ENCODE measurements at places on chromosomes 3 and 15.

GRCh38 chr3:34724916-34725499 lies 914.3 kb upstream of the ARPP21 start:
- no peak for DNase-seq

GRCh38 chr15:41932511-41933289 lies 38.8 kb upstream of the SPTBN5 start:
- DNase-seq: no peak

DNA sequence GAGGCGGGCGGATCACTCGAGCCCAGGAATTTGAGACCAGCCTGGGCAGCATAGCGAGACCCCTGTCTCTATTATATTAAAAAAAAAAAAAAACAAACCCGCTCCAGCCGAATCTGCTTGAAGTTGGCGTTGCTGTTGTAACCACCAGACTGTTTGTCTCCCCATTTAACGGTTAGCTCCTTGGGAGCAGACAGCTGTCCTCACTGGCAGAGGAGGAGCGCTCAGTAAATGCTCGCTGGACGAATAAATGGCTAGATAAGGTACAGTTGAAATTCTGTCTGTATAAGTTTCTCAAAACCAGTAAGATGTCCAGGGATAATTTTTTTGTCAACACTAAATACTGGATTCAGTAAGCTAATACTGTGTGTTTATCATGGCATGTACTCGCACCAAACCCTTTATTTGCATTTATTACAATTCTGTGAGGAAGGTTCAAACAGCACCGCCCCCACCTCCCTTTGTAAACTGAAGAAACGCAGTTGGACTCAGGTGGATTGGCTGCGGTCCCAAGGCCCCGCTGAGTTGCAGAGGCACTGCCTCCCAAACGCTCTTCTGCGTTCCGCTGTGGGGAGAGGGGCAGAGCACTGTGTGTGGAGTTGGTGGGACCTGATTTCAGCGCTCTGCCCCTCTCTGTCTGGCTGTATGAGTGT lies 1.1 kb downstream of the RCCD1 start:
- no peak for DNase-seq

- no peak for DNase-seq
Observed at GRCh38 chr3:50592568-50592967, 19.0 kb downstream of the CISH start.

GRCh38 chr3:106341586-106342162 lies 472.9 kb upstream of the CBLB start:
- no peak for DNase-seq

DNA sequence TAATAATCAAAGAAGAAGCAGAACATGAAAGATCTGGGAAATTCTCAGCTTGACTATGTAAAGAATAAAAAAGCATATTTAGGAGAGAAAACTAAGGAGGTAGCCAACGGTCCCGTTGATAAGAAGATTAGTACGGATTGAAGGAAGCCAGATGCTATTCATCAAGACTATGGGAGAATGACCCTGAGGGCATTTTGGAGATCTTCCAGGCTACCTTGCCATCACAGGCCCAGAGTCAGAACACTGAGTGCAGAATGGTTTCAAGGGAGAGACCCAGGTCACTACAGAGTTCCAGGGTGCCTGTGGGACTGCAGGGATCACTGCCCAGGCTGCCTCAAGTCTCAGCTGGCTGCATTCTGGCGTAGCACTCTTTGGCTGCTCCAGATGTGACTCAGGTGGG lies 752.9 kb upstream of the ARPP21 start:
- DNase-seq: no peak

- no peak for DNase-seq
Observed at GRCh38 chr15:66591322-66591862, 25.6 kb upstream of the LCTL start.

- DNase-seq: no peak
Observed at GRCh38 chr3:147906285-147906684, 497.1 kb downstream of the ZIC1 start.

- no peak for DNase-seq
Observed at GRCh38 chr3:194137008-194137505, 1.1 kb downstream of the HES1 start.

- DNase-seq: no peak
Observed at GRCh38 chr15:66679657-66680108, 22.4 kb upstream of the SMAD6 start.

DNA sequence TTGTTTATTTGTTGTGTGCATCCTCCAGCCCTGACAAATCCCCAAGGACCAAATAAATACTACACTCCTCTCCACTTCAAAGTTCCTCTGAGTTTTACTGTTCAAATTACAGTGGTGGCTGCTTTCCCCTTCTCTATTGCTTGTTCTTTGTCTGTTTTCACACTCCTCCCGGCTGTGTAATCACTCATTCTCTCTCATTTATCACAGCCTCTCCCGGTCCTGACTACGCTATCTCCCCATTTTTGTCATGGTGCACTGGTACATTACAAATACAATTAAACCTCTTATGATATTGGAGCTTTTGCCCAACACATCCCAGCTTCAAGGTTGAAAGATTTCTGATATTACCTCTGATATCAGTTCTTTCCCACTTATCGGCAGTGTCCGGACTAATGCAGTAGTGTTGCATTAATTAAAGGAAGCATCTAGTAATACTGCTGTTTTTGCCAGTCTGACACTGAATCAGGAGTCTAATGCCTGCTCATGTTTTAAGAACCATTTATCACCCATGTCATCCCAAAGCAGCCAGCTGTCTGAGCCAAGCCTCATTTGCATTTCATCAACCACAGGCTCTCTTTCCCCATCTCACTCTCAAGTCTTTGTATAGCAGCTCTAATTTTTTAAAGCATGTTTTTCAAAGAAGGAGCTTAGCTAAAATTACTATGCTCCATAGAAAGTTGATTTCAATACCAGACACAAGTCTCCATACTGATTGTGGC lies 740.5 kb downstream of the ROBO2 start:
- no peak for DNase-seq

GRCh38 chr3:58332575-58333188 lies at the start of gene PXK:
Gene PXK (plus strand): TSS chr3:58332892. CDS start chr3:58332989, 97 bp downstream.
- DNase-seq: peak; percentile 60

DNA sequence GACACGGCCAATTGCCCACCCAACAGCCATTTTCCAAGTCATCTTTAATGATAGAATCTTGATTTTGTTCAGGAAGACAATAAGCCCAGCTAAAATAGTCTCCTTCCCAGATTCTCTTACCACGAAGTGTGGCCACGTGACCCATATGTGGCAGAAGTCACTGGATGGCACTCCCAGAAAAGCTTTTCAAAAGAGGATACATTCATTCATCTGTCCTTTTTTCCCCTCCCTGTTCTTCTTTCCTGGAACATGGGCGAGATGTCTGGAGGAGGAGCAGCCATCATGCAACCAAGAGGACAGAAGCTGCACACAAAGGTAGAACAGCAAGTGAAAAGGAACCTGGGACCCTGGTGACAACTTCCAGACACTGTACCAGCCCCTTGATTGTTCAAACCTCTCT lies 174.7 kb downstream of the UACA start:
- DNase-seq: no peak

DNA sequence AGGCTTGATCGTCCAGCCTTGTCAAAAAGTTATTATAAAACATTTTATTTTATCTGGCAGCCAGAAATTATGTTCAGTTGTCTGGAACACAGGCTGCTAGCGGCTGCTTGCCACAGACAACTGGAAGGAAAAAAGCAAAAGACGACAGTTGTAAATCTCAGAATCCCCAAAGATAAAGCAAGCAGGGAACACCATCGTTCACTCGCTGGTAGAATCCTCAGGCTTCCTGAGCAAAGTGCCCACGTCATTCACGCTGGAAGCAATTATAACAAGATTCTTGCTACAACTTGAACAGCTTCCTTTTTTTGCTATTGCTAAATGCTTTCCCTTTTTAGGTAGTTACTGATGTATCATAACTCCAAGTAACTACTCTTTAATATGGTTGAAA lies 33.6 kb downstream of the ADAMTS17 start:
- no peak for DNase-seq

GRCh38 chr3:14467814-14468620 lies 65.6 kb downstream of the SLC6A6 start:
- DNase-seq: peak; percentile 7

- no peak for DNase-seq
Observed at GRCh38 chr3:32110233-32110760, 3.9 kb downstream of the GPD1L start.

- no peak for DNase-seq
Observed at GRCh38 chr3:94226078-94226477, 163.2 kb downstream of the NSUN3 start.

DNA sequence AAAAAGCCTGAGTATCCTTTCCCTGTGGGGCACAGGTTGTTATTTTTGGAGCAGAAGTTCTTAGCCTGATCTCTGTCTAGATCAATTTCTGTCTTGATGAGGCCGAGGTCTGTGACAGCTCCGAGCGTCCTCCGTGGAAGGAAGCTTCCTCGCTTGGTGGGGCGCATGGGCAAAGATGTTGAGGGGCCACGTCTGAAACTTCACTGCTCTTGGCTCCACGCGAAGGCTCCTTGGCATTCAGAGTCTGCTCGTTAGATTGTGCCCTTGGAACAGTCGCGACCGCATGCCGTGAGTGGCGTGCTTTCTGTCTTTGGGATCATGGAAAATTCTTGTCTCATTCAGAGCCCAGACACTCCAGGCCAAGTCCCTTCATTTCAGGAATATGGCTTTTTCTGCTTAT lies 13.7 kb downstream of the GRK7 start:
- DNase-seq: no peak

- no peak for DNase-seq
Observed at GRCh38 chr15:90929246-90930019, 2.9 kb downstream of the HDDC3 start.

- DNase-seq: no peak
Observed at GRCh38 chr15:57591237-57591821, 375 bp upstream of the MYZAP start.

- DNase-seq: no peak
Observed at GRCh38 chr3:127106456-127106855, 86.5 kb upstream of the PRR23E start.

DNA sequence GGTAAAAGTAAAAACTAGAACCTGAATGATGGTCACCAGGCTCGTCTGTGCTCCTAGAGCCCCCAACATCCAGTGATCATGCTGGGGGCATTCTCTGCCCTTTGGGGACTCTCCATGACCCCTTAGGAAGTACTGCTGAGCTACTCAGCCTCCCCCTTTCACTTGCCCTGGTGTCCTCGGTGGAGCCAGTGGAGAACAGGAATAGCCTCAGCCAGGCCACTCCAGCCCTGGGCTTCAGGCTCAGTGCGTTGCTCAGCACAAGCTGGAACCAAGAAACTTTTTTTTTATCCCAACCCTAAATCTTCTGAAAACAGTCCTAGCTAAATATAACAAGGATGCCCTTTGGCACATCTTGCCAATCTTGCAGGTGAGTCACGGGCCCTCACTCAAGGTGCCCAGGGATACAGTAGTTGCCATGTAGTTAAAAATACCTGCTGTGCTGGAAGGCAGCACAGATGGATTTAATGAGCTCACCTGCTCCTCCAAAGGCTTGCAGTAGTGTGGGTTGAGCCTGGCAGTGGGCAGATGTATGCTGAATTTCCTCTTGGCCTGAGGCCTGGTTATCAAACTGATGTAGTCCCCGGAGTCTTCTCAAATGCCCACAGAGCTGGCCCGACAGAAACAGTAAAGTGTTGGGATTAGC lies 46.9 kb upstream of the TMEM158 start:
- DNase-seq: no peak

- no peak for DNase-seq
Observed at GRCh38 chr3:119403201-119403600, 60.2 kb downstream of the TMEM39A start.

DNA sequence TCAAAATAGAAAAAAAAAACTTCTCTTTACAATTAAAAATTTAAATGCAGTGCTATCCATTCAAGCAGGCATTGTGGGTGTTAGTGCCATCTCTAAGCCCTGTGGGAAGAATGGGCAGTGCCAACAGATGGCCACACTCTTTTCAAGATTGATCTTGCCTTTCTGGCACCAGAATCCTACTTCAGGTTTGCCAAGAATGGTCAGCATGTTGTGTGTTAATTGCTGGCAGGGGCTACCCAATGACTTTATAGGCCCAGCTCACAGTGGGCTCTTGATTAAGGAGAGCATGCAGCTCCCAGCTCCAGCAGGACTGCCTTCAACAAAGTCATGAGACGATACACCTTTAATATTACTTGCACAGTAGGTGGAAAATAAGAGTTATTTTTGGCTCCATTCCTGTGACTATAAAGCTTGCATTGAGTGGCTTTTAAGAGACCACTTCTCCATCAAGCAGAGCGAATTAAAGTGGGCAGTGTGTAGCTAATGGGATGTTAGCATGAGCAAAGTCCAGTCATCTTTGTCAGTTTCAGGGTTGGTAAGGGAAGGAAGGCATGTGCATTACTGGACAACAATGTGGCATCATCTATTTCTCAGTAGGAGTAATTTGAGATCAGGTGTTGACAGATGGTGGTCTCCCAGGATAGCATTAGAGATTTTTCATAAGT lies 476.8 kb downstream of the C3orf38 start:
- DNase-seq: no peak

Data from activated naive CD8-positive, alpha-beta T cell treated with anti-CD3 and anti-CD28 coated beads, Interleukin-2, amount 50 U/mL, for 16 hours (primary cell).